ENCODE measurements at places on chromosomes 2 and 18.

DNA sequence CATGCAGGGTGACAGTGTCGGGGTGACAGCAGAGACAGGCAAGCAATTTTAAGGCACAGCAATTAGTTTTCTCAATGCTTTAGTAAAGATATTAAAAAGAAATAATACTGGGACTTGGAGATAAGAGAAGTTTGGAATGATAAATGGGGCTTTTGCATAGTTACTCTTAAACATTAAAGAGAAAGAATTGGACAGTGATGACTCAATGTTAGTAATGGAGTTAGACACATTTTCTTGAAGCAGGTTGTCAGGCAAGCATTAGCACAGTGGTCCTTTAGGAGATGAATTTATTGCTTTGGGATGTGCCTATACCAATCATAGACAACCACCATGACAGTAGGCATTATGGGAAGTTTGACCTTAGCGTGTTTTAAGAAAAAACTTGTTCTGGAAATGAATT lies 228.3 kb upstream of the RAB12 start:
- DNase-seq, result no peak

DNA sequence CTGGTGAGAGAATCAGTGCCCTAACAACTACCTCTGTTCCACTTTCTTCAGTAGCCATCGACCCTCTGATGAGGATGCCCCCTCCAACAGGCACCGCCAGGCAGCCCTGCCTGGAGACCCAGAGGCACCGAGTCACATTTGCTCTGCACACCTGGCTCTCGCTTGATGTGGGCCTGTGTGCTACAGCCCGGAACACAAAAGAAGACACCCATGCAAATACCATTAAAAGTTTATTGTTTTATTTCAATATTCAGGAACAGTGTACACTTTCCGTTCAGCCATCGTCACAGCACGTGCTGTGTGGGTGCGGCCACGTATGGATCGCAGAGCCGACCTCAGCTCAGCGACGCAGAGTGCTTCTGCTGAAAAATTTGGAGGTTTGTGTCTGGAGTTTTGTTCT lies 154.0 kb downstream of the MBP start:
- DNase-seq, result no peak

DNA sequence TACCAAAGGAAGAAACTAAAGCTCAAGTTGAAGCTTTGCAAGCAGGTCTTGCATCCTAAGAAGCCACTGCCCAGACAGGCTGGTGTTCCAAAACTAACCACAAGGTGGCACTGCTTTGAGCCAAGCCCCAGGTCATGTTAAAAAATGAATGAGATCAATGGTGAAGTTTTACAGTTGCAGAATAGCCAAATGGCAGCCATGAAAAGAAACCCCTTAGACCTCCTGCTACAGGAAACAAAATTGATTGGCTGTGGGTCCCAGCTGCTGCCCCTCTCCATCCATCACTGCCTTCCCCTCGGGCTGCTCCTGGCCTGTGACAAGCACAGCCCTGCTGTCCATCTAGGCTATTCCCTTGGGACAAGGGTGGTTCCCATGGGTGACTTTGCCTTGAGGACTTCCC lies 20.7 kb upstream of the MREG start:
- DNase-seq, result no peak

GRCh38 chr2:7792031-7792651 lies 874.9 kb downstream of the RNF144A start:
- DNase-seq, result no peak

GRCh38 chr2:197121756-197122385 lies 188.7 kb downstream of the ANKRD44 start:
- no peak for DNase-seq

DNA sequence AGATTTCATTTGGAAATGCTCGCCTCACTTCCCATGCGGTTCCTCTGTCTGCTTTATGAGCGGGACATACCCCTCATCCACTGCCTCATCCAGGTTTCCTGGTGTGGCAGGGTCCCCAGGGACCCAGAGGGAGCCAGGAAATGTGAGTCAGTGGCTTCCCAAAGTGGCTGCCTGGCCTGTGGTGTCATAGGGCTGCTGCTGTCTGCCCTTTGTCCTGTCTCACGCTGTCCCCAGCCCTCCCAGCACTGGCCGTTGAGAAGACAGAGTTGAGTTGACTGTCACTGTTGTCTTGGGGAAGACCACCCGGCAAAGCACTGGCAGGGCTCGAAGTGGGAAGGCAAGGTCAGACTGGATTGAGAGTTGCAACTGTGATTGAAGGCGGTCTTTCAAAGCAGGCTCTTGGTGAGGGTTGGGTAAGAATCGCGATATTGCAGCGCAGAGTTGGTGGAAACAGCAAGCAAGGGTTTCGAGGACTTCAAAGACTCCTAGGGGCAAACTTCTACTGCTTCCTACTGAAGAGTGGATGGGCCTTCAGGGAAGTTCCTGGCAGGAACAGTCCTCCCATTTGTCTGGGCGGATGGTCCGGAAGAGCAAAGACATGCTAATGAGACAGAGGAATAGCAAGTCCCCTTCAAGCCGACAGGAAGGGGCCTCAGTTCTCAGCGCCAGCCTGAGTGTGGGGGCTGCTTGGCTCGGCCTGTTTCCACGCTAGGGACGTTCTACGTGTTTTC lies 33.9 kb downstream of the RAB31 start:
- no peak for DNase-seq

- DNase-seq, result no peak
Observed at GRCh38 chr2:204574486-204574885, 29.2 kb downstream of the PARD3B start.

DNA sequence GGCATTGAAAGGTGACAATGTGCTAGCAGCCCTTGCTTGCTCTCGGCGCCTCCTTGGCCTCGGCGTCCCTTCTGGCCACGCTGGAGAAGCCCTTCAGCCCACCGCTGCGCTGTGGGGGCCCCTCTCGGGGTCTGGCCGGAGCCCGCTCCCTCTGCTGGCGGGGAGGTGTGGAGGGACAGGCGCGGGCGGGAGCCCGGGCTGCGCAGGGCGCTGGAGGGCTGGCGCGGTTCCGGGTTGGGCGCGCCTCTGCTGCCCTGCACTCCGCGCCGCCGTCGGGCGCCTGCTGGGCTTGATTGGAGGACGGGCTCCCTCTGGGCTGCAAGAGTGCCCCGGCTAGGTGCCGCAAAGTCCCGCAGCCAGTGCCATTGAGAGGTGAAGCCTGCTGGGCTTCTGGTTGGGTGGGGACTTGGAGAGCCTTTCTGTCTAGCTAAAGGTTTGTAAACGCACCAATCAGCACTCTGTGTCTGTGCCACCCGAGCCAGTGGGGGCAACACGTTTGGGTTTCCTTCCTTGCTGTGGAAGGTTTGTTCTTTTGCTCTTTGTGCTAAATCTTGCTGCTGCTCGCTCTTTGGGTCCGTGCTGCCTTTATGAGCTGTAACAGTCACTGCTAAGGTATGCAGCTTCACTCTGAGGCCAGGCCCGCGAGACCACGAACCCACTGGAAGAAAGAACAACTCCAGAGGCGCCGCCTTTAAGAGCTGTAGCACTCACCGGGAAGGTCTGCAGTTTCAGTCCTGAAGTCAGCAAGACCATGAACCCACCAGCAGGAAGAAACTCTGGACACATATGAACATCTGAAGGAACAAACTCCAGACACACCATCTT lies 14.8 kb upstream of the IMP4 start:
- no peak for DNase-seq
